ENCODE measurements at places on chromosomes 3 and 15.

GRCh38 chr3:111800472-111800871 lies 58.6 kb upstream of the PHLDB2 start:
- DNase-seq: no peak

DNA sequence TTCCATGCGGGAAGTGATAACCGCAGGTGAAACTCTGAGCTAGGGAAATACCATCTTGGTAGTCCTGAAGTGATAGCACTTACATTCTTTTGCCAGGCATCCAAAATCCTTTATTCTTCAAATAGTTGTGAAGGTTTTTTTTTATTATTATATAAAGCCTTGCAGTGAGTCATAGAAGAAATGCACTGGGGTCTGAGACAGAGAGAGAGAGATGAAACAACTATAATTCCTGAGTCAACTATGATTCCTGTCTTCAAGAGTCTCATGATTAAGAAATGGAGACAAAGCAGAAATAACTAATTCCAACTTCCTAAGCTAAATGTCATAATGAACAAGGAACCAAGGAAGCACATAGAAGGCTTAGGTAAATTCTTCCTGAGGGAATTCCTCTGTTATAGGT lies 495.6 kb downstream of the LPP start:
- DNase-seq: no peak

GRCh38 chr3:126544596-126545281 lies 14.0 kb downstream of the C3orf22 start:
- DNase-seq: no peak

DNA sequence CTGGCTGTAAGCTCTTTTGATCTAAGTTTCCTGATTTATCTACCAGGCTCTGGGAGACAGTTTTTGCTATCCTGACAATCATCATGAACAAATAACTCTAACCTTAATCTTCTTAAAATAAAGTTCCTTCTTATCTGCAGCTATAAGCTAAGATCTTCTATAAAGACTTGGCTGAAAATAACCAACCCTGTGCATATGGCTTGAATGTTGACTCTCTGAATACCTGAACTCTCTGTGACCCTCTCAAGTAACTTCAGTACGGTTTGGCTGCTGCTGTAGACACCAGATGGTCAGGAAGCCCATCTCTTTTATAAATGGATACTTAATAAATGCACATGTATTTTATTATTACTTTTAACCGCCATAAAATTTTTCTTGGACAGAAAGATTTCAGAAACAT lies 412.4 kb upstream of the CBLB start:
- peak; percentile 37 for DNase-seq

DNA sequence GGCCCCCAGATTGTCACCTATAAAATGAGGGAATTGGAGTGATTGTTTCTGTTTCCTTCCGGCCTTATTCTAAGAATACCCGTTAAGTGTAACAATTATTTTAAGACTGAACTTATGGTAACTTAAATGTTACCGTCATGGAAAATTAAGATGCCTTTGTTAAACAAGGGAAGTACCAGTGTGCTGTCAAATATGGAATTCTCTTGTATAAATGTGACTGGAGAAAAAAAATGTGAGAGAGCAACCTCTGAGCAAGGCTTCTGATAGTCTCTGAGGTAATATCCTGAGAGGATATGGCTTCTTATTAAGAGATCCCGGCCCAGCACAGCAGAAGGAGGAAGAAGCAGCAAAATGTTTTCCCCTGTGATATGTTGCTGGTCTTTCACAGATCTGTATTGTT lies 480.7 kb upstream of the ADAMTS9 start:
- no peak for DNase-seq

DNA sequence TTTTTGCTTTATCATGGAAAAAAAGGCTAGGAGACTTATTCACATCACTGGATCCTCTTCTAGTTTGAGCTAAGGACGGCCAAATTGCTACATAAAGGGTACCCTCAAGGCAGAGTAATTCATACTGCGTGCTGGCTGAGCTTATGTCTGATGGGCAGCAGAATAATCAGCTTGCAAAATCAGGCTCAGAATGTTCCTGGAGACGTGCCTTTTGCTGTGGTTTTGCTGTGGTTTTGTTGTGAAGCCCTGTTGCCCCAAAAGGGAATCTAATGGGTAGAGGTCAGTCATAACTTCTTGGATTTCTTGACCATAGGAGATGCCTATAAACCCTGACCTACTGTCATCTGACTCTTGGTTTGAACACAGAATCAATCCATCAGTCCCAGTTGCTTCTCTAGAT lies 189.9 kb downstream of the SOX2 start:
- no peak for DNase-seq

DNA sequence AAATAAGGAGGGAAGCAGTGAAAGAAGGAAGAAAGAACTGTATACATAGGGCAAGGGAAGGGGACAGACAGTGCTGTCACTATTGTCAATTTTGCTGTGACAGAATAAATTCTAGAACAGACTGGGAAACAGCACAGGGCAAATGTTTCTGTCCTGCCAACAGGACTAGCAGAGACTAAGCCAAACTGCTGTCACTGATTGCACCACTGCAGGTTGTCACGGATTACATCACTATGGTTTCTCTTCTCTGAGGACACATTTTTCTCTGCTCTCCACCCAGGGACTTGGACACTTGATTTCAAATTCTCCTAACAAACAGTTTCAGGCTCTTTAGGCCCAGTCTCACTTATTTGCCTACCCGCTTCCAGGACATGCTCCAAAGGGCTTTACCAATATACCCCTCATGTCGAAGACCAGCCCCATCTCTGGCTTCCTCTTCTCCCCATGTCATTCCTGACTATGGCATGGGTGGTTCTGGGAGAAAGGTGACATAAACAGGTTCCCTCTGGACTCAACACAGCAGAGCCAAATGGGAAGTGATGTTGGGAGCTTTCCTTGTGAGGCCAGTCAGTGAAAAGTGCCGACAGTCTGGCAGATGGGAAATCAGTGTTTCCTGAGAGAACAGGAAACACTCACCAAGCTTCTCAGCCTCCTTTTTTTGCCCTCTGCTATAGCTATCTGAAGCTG lies 70.2 kb upstream of the ST3GAL6 start:
- DNase-seq: no peak

All from fibroblast of skin of left biceps (primary cell).